ENCODE measurements at places on chromosomes 1 and 21.

- DNase-seq = no peak
Observed at GRCh38 chr21:39111931-39112550, 71.2 kb downstream of the PSMG1 start.

DNA sequence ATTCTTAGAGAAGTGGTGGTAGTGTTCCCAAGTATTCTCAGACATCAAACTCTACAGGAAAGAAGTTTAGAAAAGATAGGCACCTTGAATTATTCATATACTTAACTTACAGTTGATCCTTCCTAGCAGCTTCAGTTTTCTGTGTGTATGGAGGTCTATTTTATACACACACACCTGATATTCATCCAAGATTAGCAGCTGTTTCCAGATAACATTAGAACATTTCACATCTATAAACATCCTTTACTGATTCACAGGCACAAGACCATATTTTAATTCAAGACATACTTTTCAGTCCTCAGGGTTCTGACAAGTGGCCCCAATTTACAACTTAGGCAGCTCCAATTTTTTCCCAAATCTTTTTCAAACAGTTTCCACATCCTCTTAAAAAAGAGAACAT is 287.8 kb upstream of the USP25 start:
- DNase-seq = no peak

- no peak for DNase-seq
Observed at GRCh38 chr1:99228153-99228552, 36.1 kb upstream of the PLPPR4 start.

DNA sequence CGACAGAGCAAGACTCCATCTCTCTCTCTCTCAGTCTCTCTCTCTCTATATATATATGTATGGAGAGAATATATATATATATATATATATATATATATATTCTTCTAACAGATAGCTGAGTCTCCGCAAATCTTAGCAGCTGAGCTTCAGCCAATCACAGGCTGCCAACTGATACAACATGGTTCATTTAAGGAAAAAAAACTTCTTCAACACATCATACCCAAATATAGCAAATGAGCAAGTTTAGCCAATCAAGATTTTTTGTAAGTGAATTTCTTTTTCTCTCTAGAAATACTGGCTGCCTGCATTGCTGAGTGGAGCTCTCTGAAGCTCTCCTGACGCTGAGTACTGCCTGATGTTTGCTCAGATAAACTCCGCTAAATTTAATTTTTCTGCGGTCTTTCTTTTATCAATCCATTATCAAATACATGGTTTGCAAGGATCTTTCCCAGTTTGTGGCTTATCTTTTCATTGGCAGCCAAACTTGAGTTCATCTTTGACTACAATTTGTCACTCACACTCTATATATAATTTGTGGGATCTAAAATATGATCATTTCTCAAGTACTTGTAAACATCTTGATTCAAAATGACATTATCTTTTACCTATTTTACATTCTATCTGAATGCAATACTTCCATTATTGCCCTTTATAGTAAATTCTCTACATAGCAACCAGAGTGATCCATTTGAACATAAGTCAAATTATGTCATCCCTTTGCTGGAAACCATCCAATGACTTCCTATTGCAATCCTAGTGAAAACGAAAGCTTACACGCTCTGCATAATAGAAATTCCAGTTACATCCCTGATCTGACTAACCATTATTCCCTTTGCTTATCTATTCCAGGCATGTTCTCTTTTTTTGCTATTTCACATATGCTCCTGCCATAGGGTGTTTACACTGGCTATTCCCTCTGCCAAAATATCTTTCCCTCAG is 2131.7 kb downstream of the MRPL39 start:
- no peak for DNase-seq

DNA sequence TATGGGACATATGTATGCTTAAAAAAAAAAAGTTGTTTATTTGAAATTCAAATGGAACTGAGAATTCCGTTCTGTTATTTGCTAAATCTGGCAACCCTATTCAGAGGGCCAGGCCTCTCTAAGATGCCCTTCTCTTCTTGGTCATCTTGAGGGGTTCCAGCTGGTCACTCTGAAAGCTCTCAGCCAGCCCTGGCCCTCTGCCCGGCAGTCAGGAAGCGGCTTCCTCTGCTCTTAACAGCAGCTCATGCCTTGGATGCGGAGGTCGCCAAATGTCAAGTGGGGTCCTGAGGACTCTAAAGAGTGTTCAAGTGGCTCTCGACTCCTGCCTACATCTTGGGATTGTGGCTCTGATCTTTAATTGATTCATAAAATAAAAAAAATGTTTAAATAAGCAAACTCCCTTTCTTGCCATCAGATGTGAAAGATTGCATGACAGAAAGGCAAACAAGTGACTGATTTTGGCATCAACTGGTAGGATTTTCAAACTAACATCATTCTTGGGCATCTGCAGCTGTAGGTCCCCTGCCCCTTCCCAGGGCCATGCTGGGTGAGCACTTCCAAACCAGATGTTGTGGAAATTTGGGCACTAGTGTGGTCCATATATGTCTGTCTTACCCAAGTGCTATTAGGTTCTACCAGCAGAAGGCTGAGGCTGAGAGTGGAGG is 130.8 kb downstream of the PRDM2 start:
- no peak for DNase-seq

DNA sequence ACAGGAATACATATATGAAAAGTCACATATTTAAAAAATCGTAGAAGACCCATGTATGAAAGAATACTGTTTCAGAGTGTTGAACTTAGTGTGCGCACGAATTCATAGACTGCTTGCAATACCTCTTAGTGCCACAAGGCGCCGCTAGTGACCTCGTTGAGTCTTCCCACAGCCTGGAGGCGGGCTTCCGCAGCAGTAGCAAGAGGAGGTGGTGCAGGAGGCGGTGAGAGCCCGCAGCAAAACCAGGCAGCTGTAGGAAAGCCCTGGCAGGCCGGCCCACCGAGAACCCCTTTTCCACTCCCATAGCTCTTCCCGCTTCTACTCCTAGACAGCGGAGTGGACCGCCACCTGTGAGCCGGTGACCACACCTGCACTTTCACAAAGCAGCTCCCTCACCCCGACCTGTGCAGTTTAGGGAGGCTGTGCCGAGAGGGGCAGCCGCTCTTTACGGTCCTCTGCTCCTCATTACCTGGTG is 23.5 kb downstream of the MTARC1 start:
- no peak for DNase-seq

- no peak for DNase-seq
Observed at GRCh38 chr1:156592158-156592909, 758 bp downstream of the NAXE start.

DNA sequence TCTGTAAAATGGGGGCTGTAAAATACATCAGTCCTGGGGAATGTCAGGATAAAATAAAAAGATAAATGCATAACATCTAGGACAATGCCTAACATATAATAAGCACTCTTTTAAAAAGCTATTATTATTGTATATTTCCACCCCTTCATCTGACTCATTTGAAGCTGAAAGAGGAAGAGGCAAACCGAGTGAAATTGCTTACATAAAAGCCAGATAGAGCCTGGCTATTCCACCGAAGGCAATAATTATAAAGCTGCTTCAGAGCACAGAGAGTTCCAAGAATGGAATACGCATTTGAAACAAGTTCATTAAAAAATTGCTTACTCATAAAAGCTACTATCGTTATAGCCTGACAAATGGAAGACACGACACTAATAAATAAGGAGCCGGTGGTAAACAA is 186.1 kb upstream of the CAMK1G start:
- DNase-seq = no peak

DNA sequence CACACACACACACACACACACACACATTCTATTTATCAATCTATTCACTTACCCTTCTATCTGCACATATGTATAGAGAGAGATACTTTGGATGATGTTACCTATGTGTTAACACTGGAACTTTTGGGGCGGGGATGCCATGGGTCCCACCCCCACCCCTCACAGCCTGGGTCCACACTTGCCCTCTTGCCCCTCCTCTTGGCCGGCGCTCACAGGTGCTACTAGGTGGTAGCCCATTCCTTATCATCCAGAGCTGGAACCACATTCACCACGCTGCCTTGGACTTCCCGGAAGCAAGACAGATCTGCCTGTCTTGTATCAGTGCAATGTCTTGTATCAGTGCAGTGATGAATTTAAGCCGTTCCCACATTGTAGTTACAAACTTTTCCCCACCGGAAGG is 85.1 kb downstream of the LBR start:
- no peak for DNase-seq

- DNase-seq = no peak
Observed at GRCh38 chr1:110161849-110162248, 11.6 kb downstream of the SLC6A17 start.

DNA sequence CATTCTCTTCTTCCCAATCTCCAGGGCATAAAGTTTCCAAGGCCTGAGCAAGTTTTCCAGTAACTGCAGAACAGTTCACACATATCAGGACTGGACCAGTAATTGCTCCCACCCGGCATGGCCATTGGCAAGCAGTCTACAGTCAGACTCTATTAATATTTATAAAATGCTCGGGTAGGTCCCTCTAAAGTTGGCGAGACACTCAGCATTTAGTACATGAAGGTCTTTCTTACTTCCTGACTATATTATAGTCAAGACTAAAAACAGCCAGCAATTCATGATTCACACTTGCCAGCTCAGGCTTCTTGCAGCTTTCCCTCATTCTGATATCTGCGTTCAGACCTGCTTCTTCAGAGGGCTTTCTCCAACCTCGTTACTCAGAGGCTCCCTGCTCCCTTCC is 25.4 kb downstream of the GADD45A start:
- DNase-seq = no peak

Measured in cortex of kidney (tissue), 1 donor.